NCI-H1417 treated with DMSO at 0.1 percent for 48 hours (cell line): ENCODE measurements at places on chromosomes 3 and 15.

DNA sequence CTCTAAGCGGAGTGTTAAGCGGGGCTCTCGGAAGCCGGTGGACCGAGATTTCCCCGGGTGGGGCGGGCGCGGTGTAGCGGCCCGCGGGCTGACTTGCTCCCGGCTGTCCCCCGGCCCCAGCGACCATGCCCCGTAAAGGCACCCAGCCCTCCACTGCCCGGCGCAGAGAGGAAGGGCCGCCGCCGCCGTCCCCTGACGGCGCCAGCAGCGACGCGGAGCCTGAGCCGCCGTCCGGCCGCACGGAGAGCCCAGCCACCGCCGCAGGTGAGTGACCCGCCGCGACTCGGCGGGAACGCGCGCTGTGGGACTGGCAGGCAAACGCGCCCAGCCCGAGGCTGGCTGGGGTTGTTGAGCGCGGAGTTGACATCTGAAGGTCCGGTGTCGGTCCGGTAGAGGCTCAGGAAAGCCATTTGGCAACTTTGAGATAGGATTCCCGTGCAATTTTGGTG is 1.3 kb downstream of the SMC4 start:
- DNase-seq, result no peak

DNA sequence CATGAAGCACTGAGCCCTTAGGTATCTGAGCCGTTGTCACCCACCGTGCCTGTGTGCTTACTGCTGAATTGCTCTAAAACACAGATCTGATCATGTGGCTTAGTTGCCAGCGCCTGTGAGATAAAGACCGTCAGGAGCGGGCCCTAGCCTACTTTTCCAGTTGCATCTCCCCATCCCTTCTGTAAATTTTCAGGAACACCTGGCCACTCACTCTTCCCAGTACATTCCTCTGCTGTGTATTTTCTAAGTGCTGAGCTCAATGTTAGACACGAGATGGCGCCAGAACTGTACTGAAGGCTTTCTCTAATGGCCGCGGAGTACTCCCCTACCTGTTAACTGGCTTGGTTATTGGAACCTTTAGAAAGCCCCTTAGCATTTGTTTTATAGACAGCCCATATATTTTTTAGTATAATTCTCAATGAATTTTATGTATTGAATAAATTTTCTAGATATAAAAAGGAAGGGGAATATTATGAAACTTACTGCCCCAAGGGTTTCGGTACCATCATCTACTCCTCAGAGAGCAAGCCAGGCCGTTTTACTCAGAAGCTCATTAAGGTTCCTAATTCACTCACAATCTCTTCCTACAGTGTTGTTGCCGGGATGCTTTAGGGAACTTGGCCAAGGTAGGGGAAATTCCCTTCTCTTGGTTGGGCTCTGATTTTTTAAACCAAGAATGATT is 16.7 kb upstream of the WNT7A start:
- DNase-seq, result no peak

DNA sequence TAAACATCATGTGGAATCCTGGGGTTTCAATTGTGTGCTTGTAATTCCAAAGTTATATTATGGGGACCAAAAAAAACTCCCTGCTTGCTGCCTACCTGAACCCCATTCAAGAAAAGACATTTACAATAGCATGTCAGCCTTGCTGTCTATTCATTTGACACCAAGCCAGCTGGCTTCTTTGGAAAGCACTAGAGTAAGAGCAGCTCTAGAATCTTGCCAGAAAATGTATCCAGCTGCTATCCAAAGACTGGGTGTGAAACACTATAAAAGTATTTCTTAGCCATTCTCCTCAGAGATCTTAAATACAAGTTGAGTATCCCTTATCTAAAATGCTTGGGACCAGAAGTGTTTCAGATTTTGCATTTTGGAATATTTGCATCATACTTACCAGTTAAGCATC is 87.4 kb downstream of the RAD18 start:
- DNase-seq, result no peak

GRCh38 chr3:18787441-18787840 is 360.9 kb upstream of the KCNH8 start:
- DNase-seq, result no peak

GRCh38 chr3:10263646-10264363 is 15.5 kb downstream of the TATDN2 start:
- DNase-seq, result no peak

DNA sequence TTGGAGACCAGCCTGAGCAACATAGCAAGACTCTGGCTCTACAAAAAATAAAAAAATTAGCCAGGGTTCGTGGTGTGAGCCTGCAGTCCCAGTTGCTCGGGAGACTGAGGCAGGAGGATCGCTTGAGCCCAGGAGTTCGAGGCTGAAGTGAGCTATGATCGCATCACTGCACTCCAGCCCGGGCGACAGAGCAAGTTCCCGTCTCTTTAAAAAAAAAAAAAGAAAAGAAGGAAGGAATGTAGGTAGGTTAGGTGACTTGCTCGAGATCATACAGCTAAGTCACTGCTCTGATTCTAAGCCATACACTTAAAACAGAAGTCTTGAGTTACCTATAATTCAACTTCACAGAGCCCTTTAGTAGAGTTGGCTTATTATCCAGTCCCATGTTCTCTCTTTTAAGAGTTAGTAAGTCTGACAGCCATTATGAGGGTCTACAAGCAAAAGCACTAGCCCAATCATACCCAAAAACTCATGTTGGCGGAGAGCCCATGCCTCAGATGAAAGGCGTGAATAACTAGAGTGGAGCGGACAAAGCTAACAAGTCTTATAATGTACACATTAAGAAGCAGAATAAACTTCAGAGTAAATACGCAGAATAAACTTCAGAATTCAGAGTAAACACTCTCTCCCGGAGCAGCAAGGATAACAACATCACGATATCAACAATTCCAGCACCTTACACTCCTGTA is 768 bp downstream of the AAGAB start:
- DNase-seq, result no peak

GRCh38 chr3:134879990-134880389 is 84.9 kb downstream of the EPHB1 start:
- DNase-seq, result peak; percentile 12

DNA sequence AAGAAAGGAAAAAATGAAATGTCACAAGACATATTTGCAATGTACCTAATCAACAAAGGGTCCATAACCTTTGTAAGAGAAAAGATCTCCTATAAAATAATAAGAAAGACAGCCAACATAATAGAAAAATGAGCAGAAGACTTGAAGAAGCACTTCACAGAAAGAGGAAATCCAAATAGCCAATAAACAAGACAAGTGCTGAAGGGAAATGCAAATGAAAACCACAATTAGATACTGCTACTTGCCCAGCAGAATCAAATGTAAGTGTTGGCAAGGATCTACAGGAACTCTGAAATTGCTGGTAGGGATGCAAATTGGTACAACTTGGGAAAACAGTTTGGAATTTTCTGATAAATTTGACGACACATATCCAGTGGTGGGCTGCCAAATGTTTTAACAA is 15.1 kb upstream of the TOPAZ1 start:
- no peak for DNase-seq

DNA sequence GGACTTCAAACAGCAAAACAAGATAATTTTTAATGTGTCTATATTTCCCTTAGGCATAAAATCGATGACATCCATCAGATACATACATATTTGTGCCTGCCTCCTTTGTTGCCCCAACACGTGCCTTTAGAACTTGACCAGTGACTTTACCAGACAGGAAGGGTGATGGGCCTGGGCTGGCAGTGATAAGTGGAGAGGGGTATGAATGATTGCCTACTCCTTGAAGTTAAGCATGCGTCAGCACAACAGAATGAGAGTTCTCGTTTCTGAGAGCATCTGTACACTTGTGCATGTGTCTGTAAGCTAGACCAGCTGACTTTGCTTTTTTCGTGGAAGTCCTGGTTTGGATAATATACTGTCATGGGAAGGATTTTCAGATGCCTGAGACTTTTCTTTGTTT is 54.9 kb upstream of the COL6A6 start:
- DNase-seq, result no peak

GRCh38 chr3:108301695-108302404 is 5.5 kb downstream of the HHLA2 start:
- no peak for DNase-seq

GRCh38 chr3:65019443-65020055 is 331.7 kb upstream of the ADAMTS9 start:
- peak; percentile 63 for DNase-seq

GRCh38 chr3:58666683-58667082 is at the start of gene FAM3D:
TSS of gene FAM3D (minus strand) at chr3:58666774. CDS start at chr3:58655563, 11,211 bp downstream.
- DNase-seq, result no peak

- no peak for DNase-seq
Measured at GRCh38 chr3:127123533-127123932, 69.4 kb upstream of the PRR23E start.
